ENCODE measurements at places on chromosomes 11 and 22.
A peak's percentile ranks its signal among the peaks of the same experiment; 100 is the strongest.

DNA sequence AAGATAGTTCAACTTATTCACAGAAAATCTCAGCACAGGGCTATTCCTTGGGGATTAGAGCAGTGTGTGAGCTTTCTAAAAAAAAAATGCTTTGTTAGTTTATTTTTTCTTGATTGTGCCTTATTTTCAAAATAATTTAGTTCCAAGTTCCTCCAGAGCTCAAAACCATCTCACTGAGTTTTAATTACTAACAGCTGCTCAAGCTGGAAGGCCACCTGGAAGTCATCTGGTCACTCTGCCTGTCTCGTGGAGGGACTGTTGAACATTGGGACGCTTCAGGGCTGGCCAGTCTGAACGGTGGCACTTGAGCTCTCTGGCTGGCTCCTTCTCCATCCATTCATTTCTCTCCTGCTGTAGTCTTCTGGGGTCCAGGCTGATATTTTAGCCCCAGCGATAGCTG lies 4.0 kb downstream of the OR51E1 start:
- DNase-seq, result no peak

DNA sequence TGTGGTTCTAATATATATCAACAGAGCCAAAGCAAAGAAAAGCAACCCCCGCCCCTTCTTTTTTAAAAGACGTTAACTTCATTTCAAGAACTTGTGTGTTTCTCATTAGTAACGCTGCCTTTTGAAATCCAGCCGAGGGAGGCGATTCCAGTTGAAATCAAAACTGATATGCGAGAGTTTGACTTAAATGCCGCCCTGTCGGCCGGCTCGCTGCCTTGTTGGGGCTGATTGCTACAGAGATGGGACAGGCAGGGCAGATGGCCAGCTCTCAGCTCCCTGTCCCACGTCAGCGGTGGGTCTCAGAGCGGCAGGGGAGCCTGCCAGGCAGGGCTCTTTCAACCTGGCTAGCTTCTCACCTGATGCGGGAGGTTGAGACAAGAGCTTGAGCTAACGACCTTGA lies 51.9 kb upstream of the ALX4 start:
- DNase-seq, result no peak

GRCh38 chr22:48629631-48630432 lies 1197.8 kb downstream of the BRD1 start:
- no peak for DNase-seq

DNA sequence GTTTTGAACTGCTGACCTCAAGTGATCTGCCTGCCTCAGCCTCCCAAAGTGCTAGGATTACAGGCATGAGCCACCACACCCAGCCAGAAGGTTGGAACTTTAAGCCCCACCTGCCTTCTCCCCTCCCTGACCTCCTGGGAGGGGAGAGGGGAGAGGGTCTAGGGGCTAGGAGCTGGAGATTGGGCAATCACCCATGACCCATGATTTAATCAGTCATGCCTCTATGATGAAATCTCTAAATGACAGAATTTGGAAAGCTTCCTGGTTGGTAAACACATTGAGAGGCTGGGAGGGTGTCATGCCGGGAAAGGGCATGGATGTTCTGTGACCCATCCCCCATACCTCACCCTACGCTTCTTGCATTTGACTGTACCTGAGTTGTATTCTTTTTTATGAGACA lies 17.1 kb upstream of the TFIP11 start:
- DNase-seq, result no peak

DNA sequence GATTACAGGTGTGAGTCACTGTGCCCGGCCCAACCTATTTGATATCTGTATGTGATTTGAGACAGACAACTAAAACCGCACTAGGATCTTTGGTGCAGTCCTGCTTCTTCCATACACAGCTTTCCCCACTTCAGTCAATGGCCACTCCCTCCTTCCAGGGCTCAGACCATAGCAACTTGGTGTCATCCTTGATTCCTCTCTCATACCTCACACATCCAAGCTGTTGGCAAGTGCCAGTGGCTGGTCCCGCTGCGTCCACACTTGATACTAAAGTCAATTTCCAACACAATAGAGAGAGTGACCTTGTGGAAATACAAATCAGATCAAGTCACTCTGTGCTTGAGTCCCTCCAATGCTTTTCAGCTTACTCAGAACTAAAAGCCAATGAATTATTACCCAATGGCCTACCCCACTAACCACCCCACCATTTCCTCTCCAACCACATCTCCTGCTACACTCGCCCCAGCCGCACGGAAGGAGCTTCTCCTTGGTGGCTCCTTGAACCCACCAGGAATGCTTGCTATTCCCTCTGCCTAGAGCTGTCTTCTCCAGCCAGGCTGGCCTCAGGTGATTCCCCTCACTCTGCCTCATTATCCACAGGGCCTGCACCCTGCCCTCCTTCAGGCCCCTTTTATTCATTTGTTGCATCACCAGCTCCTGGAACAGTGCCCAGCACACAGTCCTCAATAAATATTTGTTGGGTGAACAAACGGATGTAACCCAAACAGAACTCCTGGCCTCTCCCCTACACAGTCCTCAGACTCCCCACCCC lies 12.9 kb downstream of the ABTB2 start:
- DNase-seq, result no peak

- no peak for DNase-seq
These were observed 4.7 kb downstream of the PYGM start for GRCh38 chr11:64754919-64755662.

GRCh38 chr11:65868076-65868667 lies 4.4 kb downstream of the EFEMP2 start:
- no peak for DNase-seq

DNA sequence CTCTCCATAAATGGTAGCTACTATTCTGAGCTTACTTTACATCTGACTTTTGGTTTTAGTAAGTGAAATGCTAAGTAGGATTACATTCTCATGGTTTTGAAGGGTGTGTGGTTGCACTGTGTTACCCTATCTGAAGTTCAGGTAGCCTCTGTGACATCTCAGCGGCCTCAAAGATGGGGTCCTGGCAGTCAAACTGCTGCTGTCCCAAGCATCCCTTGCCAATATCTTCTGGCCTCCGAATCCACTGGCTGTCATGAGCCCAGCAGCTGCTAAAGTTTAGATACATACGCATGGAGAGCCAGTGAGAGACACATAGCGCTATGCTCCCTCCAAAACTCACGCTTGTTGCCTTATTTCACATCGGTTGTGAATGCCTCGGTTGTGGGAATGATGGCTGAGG lies 34.9 kb downstream of the UBASH3B start:
- DNase-seq, result no peak

DNA sequence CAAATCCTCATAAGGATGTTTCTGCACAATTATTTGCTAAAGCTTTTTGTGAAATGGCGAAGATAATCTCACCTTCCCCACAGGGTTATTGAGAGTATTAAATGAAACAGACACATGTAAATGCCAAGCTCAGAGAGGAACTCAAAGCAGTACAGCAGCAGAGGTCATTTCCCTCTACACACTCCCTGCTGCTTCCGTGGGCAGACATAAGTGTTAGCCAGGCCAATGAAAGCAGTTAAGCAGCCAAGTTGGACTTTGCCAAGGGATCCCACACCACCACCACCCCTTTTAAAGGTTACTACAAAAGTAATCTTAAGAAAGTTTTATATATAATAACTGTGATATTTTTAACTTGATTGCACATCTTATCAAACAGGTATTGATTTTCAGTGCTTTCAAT lies 4.0 kb upstream of the FAM111A start:
- no peak for DNase-seq

DNA sequence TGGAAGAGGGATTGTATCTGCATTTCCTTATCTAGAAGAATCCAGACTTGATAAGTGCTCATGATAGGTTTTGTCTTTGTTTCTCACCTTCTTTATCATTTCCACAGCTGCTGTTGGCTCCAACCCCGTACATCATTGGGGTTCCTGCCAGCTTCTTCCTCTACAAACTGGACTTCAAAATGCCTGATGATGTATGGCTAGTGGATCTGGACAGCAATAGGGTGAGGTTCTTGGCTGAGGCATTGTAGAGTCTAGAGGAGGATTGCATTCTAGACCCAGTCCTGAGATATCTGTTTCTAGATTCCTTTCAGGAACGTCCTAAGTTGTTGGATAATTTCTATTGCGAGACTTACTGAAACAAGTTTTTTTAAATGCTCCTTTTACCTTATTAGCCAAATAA lies 8.1 kb downstream of the MADD start:
- no peak for DNase-seq

DNA sequence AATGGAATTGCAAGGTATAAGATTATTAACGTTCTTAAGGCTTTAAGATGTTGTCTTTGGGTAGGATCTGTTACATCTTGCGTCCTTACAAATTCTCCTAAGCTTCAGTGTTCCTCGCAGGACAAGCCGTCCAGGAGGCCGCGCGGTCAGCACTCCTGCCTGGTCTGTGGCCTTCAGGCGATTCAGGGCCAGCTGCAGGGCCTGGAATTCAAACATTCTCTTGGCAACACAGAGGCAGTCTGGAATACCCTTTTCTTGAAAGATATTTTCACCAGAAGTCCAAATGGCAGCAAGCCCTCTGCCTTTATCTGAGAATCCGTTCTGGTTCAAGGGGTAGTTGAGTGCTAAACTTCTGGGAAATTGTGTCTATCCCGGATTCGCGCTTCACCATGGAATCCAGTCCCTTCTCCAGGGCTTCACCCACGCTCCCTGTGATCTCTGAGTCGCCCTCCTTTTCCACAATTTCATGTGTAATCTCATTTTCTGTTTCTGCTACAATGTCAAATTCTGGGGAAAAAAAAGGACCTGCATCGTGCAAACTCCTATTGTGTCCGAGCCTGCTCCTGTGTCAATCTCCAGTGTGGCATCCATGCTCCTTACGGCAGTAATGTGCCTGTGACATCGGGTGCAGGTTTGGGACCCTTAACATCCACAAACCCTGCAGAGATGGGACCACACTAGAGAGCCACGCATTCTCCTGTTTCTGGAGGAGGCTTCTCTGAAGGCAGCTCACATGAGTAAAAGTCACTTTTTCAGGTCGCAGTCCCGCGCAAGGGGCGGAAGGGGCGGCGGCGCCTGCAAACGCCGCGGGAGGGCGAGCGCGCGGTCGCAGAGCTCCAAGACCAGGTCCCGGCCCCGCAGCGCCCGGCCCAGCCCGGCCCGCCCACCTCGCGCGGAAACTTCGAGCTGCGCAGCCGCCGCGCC lies 25.4 kb upstream of the SORL1 start:
- DNase-seq, result no peak

DNA sequence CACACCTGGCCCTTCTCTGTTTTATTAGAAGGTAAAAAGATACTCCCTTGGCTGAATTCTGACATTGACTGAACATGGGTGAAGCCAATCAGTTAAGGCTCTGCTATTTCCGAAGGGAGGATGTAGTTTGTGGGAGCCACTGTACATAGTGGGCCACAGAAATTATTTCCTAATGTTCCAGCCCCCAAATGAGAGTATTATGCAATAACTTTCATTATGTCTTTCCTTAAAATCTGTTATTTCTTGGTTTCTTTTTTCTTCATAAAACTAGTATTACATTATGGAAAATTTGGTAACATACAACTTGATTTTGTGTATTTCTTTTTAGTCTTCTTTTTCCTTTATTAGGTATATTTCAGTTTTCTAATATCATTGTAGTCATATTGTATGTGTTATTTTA lies 51.9 kb upstream of the EP300 start:
- no peak for DNase-seq

DNA sequence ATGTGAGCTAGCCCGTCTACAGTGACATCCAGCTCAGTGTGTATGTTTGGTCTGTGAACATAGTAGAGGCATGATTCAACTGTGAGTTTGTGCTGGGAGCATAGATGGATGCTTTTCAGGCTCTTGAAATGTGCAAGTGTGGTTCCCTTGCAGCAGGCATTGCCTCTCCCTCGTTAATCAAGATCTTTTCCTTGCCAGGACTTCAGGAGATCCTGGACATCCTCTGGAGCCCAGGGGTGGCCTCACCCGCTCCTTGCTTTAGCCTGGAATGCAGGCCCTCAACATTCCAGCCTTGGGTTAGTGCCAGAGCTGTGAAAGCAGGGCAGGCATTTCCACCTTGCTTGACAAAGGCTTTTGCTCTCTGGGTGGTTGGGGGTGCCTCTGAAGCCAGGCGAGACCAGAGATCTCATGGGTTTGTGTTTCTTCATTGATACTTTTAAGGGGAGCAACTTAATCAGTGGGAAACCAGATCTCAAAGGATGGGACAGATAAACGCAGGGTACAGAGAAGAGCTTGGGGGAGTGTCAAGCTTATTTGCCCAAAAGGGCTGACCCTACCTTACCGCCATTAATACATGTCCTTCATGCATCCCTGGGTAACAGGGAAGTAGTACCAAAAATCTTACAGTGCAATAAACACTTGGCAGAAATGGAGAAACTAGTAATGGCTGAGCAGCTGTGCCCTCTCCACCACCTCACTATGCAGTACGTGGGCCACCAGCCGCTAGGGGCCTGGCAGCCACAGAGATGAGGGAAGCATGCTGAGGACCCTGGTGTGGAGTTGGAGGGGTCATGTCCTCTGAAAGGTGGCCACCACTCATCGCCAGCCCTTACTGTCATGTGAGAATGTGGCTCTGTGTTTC lies 72.1 kb downstream of the PTPRJ start:
- no peak for DNase-seq

- DNase-seq, result no peak
These were observed 101.7 kb upstream of the CD82 start for GRCh38 chr11:44463751-44464150.

GRCh38 chr22:41544671-41545476 lies 604 bp upstream of the POLR3H start:
- no peak for DNase-seq

DNA sequence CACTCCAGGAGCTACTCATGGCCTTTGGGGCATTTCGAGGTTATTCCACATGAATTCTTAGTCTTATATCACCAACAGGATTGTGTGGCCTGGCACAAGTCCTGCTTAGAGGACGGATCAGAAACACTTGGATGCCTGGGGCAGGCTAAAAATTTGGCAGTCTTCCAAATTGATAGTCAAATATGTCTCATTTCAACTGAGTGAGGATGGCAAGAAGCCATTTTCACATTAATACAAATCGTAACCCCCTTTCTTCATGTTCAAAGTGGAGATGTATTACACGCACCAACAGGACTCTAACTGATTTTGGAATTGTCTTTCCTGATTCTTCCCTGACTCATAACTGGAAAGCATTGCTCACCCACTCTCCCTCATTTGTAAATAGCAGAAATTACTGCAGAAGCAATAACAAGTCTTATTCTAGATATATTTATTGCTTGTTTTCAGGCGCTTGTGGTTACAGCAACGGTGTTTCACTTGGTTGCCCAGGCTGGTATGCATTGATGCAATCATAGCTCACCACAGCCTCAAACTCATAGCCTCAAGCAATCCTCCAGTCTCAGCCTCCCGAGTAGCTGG lies 10.3 kb upstream of the CCDC86 start:
- DNase-seq, result no peak

GRCh38 chr11:72808331-72808798 lies 5.8 kb upstream of the ATG16L2 start:
- DNase-seq, result no peak

GRCh38 chr11:47468598-47469214 lies 19.8 kb upstream of the RAPSN start:
- no peak for DNase-seq

GRCh38 chr11:124920870-124921609 lies 2.0 kb downstream of the HEPN1 start:
- DNase-seq, result peak; percentile 60

GRCh38 chr11:62217191-62217748 lies 8.8 kb downstream of the SCGB2A1 start:
- no peak for DNase-seq

Measured in activated T-helper 1 cell treated with anti-CD3 and anti-CD28 coated beads, Interleukin-2, amount 50 U/mL, for 16 hours (primary cell).